Activated CD8-positive, alpha-beta memory T cell treated with anti-CD3 and anti-CD28 coated beads for 1 hour (primary cell): ENCODE measurements at places on chromosomes 6 and 20.

DNA sequence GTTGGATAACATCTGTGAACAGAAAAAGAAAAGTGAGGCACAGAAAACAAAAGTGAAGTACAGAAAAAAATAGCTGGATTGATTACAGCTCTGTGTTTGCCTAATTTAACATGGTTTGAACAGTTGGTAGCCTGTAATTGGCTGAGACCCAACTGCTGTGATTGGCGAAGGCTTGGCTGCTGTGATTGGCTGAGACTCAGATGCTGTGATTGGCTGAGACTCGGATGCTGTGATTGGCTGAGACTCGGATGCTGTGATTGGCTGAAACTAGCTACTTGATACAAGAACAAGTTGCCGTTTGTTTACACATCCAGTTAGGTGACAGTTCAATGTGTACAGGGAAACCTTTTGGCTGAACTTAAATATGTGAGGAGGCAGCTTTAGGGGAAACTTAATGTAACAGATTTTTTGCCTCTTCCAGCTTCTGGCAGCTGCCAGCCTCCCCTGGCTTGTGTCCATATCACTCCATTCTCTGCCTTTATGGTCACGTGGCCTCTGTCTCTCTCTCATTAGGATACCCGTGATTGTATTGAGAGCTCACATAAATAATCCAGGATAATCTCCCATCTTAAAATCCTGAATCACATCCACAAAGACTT lies 223.4 kb upstream of the FOXA2 start:
- DNase-seq, result no peak

DNA sequence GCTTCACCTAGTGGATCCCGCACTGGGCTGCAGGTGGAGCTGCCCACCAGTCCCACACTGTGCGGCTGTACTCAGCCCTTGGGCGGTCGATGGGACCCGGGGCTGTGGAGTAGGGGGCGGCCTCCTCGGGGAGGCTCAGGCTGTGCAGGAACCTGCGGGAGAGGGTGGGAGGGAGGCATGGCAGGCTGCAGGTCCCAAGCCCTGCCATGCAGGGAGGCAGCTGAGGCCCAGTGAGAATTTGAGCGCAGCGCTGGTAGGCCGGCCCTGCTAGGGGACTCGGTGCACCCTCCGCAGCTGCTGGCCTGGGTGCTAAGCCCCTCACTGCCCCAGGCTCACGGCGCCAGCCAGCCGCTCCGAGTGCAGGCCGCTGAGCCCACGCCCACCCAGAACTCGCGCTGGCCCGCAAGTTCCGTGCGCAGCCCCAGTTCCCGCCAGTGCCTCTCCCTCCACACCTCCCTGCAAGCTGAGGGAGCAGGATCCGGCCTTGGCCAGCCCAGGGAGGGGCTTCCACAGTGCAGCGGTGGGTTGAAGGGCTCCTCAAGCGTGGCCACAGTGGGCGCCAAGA lies 1407.6 kb downstream of the EPHA7 start:
- no peak for DNase-seq

DNA sequence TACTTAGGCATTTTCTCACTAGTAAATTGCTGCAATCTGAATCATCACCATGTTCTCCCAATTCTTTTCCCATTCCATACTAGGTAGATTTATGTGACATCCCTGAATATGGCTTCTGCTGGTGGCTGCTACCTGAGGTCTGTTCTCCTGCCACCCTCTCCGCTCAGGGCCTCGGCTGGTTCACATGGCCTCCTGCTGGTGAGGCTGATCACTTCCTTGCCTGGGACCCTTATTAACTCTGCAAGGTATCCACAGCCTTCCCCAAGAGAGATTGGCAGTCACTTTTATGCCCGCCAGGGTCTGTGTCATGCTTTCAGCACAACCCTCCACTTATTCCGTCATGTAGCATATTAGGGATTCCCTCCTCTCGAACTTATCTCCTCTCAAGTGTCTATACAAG lies 424.5 kb upstream of the FLRT3 start:
- no peak for DNase-seq

- DNase-seq, result no peak
Measured at GRCh38 chr6:144739873-144740272, 454.7 kb downstream of the UTRN start.

DNA sequence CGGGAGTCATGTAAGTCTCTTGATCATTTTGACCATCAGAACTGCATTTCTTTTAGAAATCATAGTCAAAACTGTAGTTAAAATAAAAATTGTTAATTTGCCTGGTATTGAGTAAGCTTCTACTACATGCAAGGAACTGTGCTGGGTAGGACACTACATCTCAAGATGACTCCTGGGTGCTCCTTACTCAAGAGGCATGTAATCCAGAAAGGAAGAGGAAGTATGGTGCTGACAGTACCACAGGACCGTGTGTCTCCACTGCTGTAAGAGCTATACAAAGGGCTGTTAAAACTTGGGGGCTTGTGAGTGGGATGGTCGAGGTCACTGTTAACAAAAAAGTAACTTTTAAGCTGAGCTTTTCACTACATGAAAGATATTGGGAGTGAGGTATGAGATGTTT lies 508.3 kb upstream of the SOX4 start:
- no peak for DNase-seq
